Stimulated activated CD4-positive, alpha-beta T cell treated with anti-CD3 and anti-CD28 coated beads, Interleukin-4, amount 100 ng/mL, for 24 hours (primary cell): ENCODE measurements at places on chromosomes 2 and 18.

DNA sequence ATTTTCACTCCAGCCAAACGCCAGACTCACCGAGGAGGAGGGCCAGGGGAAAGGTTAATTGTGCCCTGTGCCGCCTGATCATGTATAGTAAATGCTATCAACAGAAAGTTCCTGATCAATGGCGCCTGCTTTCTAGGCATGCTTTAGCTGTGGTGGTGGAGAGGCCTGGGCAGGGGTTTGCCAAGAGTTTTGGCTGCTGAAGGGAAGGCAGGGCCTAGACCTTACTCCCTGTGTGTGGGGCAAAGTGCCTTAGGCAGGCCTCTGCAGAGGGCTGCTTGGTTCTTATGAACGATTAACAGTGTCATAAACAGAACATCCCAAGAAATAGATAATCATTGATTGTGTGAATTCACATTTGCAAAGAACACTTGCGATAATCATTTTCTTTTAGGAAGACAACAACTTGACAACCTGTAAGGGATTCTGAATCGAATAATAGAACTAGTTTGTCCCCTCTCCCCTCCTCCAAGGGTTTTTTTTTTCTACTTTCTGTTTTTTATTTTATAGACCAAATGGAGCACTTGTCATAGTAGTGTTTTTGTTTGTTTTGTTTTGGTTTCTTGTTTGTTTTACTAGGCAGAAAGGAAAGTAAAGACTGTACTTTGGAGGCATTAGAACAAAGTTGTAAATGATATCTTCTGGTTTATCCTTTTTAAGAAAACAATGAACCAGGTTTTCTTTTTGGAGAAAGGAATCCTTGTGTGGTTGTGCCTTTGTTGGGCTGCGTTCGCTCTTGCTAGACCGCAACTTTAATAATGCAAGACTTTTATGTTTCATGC, 6.5 kb downstream of the TSHZ1 start:
- no peak for DNase-seq

- DNase-seq = no peak
Observed at GRCh38 chr2:26002632-26003310, 20.5 kb upstream of the KIF3C start.

- DNase-seq = no peak
Observed at GRCh38 chr2:128787616-128788015, 468.9 kb upstream of the HS6ST1 start.

DNA sequence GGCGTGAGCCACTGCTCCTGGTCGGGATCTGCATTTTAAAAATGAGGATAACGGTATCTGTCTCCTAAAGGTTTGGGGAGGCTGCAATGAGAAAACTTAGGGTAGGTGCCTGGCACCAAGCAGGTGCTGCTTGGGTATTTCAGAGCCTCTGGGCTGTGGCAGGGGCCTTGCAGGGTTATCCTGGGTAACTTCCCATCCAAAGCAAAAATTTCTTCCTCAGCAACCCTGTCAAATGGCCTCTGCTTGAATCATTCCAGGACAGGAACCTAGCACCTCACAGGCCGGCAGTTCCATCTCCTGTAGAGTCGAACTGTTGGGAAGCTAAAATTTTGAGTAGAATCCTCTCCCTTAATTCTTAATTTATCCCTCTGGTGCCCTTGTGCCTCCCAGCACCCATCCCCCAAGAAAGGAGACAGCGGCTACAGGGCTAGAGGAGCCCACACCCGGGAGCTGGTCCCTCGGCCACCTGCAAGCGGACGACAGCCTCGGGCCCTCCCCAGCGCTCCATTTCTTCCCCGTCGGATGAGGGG, 868 bp downstream of the CGREF1 start:
- no peak for DNase-seq

- no peak for DNase-seq
Observed at GRCh38 chr2:105809723-105810122, 65.0 kb downstream of the NCK2 start.

- DNase-seq = no peak
Observed at GRCh38 chr2:162430323-162430722, 86.4 kb downstream of the GCA start.

DNA sequence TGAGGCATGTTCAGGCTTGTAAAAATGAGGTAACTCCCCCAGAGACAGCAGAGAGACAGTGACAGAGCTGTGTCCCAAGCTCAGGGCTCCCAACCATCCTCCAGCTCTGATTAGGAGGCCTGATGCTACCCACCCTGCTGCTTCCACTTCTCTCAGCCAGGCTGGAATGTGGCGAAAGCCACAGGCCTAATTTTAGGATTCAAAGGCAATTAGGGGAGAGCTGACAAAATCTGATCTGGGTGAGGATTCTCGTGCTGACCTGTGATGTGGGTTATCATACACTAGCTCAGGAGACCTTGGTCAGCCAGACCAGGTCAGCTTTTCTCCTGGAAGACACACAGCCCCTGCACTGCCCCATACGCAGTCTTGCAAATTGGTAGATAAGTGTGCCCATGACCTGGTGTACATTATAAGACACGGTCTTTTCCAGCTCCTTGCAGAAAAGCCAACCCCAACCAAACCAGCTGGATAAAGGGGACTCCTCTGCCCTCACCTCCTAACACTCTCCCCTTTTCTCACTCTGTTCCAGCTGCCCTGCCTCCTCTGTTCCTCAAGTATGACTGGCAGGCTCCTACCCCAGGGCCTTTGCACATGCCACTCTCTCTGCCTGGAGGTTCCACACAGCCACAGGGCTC, 225.9 kb downstream of the MGAT5 start:
- DNase-seq = no peak

- no peak for DNase-seq
Observed at GRCh38 chr18:22594155-22594690, 176.5 kb upstream of the CTAGE1 start.

GRCh38 chr2:166926657-166927056, 38.4 kb downstream of the XIRP2 start:
- no peak for DNase-seq

DNA sequence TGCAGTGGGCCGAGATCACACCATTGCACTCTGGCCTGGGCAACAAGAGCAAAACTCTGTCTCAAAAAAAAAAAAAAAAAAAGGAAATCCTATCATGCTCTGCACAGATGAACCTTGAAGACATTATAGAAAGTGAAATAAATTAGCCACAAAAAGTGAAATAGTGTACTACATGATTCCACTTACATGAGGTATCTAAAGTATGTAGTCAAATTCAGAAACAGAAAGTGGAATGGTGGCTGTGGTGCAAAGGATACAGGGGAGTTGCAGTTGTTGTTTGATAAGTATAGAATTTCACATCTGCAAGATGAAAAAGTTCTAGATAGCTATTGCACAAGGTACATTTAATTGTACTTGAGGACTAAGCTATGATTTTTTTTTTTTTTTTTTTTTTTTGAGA, 5.2 kb downstream of the ZRANB3 start:
- no peak for DNase-seq

DNA sequence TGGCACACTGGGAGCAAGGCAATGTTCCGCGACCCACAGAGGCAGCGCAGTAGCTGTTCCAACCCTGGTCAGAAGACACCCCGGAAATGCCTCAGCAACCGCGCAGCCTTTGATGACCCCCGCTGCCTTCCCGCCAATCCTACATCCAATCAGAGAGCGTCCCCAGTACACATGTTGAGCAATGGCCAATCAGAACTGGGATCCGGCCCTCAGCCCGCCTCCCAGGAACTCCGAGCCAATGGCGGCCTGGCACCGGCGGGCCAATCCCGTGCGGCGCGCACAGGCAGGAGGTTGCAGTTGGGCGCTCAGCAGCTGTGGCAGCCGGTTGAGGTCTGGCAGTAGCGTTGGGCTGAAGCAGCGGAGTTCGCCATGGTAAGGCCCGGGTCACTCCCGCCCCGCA, at the start of gene TUBA3D:
Gene TUBA3D, plus strand, starts transcription at position 289 of the 400 bp plus-strand sequence. Its CDS starts 81 bp downstream, at position 370.
- DNase-seq = no peak

DNA sequence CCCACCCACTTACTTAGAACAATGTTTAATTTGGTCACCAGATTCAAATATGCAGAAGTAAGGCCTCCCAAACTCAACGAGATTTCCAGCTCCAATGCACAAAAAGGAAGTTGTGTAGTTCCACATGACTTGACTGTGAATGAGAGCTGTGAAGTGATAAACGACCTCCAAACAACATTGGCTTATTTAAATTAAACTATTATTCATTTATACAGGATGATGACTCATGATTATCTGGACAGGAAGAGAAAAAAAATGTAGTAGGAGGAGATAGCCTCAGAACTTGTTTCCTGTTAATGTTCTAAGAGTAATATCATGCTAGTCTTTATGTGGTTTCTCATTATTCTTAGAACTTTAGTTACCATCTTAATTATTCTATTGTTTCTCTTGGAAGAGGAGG, 237.3 kb downstream of the C1D start:
- DNase-seq = no peak

GRCh38 chr2:157468931-157469708, 25.2 kb upstream of the CYTIP start:
- no peak for DNase-seq

- no peak for DNase-seq
Observed at GRCh38 chr18:79327199-79327721, 68.5 kb upstream of the NFATC1 start.

DNA sequence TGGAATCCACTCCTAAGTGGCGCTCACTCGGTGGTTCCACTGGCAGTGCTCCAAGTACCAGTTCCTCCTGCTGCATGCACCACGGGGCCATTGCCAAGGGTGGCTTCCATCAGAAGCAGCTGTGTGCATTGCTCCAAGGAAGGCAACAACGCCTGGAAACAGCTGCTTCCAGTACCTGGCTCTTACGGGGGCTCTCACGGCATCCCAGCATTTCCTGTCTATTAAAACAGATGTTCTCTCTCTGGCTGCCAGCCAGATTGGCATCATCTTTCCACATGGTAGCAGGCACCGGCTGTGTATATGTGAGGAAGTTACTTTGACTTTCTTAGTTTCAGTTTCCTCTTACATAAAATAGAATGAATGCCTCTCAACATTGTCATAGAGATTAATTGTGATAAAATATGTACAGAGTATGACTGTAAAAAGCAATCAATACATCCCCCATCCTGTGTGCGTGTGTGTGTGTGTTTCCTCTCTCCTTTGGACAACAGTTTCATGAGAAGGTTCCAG, 84.9 kb downstream of the CMPK2 start:
- DNase-seq = no peak

DNA sequence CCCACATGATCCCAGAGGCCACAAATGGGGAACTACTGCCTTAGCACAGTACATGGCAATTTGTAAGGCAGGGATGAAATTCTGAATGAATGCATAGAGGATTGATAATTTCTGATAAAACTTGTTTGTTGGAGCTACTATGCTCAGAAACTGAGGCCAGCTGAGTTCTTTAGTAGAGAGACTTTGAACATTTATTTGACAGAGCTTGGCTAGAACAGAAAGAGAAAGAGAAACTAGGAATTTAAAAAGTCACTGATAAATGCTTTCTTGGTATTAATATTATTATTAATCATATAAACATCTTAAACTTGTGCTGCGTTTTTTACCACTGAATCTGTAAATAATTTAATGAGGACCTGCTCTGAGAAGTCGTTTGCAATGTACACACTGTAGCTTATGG, 923.7 kb upstream of the CNTNAP5 start:
- DNase-seq = no peak

- DNase-seq = no peak
Observed at GRCh38 chr2:48339451-48339850, 190.5 kb upstream of the STON1 start.

DNA sequence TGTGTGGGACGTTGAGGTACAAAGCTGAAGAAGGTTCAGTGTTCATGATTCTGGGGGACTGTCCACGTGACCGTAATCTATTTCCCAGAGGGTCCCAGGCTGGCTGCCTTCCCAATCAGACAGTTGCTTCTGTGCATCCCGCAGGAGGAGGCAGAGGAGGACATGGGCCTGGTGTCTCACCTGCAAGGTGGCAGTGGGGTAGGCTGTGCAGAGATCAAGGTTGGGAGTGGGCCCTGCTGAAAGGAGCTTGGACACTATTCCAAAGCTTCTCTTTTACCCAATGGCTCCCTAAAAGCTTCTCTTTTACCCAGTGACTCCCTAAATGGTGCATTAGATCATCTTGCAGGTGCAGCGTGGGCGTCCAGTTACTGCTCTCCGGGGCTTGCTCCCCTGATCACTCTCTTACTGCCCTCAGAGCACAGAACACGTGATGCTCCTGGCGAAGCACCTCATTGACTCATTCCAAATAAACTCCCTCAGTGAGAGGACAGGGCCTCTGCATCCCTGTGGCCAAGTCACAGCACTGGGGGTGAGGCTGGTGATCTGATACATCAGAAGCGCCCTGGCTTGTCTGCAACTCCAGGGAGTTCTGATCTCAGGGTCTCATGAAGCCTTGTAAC, 41.5 kb downstream of the RNF144A start:
- no peak for DNase-seq

DNA sequence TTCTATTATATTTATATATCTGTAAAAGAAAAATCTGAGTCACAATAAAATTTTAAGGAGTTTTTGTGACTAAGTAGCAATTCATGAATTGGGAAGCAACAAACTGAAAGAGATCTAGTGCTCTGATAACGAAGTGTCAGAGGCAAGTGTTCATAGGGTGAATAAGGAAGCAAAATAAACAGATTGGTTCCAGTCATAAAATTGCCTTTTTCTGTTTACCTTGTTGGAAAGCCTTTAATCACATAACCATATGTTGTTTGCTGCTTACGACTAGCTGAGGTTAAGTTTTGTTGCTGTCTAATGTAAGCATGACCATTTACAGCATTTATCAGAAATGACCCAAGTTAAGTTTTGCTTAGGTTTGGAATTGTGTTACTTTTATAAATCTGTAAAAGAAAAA, 358.9 kb downstream of the ARL6IP6 start:
- no peak for DNase-seq

- DNase-seq = no peak
Observed at GRCh38 chr18:79856119-79857007, 58.6 kb downstream of the KCNG2 start.

DNA sequence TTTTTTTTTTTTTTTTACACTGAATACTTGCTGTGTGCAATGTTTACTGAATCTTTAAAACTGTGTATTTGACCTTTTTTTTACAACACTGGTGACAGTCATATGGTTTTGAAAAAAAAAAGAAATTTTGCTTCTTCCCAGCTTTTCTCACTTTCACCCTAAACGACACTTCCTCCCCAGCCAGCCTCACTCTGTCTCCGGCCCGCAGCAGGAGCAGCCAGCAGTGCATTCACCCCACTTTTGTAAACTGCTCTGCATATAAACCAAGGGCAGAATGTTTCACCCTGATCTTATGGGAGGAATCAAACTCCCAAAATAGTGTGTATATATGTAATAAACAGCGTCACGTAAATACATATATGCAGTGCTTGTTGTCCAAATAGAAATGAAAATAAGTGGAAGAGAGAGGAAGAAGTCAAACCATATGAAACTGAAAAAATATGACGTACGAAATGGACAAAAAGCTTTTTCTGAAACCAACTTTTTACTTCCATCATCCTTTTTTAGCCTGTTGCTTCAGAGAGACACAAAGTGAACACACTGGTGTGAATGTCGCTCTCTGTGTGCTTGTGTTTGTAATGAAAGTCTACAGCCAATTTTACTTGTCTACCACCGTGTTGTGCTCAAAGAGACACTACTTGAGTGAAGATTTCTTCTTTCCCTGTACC, 54.2 kb downstream of the ZCCHC2 start:
- no peak for DNase-seq
